NCI-H2081 (cell line): ENCODE measurements at places on chromosomes 12 and 14.

- no peak for DNase-seq
Observed at GRCh38 chr14:63517354-63517753, 25.8 kb downstream of the PPP2R5E start.

- no peak for DNase-seq
Observed at GRCh38 chr12:75820848-75821578, 210.6 kb downstream of the PHLDA1 start.

GRCh38 chr14:55291480-55292081, 20.4 kb downstream of the FBXO34 start:
- no peak for DNase-seq

GRCh38 chr12:114404926-114405518, 922 bp downstream of the TBX5 start:
- DNase-seq = no peak

DNA sequence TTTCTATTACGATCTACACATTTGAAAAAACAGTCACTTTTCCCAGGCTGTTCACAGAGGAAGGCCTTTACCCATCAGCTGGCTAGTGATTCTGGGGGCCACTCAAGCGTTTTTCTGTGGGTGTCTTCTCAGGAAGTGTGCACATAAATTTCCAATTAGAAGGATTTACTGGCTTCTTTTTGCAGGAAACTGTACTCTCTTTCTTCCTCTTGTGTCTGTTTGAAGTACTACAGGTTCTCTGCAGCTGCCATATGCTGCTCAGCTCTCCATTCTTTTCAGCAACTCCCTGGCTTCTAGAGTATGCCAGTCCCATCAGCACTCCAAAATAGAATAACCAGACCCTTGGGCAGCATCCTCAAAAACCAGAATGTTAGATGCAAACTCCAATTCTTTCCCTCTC, 110.4 kb upstream of the NAV3 start:
- no peak for DNase-seq

GRCh38 chr12:121514184-121514742, 66.6 kb downstream of the KDM2B start:
- no peak for DNase-seq

DNA sequence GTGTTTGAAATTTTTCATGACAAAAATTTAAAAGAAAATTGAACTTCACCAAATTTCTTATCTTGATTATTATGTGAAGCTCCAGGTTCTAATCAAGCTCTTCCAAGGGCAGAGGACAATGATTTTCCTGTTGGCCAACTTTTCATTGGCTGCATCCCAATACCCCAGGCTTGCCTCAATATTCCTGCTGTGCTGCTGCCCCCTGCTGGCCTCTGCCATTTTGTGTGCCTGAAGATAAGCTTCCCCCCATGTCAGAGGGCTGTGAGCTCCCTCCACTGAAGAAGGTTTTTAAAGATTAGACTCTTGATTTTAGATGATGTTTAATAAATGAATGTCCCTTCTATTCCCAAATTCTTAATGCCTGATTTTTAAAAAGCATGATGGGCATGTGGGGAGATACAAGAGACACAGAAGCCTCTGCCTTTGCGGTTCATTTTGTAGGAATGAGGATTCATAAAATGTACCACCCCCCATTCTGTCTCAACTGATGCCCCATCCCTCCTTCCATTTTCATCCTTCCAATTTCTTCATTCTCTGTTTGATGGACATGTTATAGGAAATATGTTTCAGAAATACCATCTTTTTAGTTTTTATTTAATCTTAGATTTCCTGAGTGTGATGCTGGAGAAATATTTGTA, 76.7 kb upstream of the RGS6 start:
- DNase-seq = peak; percentile 66

DNA sequence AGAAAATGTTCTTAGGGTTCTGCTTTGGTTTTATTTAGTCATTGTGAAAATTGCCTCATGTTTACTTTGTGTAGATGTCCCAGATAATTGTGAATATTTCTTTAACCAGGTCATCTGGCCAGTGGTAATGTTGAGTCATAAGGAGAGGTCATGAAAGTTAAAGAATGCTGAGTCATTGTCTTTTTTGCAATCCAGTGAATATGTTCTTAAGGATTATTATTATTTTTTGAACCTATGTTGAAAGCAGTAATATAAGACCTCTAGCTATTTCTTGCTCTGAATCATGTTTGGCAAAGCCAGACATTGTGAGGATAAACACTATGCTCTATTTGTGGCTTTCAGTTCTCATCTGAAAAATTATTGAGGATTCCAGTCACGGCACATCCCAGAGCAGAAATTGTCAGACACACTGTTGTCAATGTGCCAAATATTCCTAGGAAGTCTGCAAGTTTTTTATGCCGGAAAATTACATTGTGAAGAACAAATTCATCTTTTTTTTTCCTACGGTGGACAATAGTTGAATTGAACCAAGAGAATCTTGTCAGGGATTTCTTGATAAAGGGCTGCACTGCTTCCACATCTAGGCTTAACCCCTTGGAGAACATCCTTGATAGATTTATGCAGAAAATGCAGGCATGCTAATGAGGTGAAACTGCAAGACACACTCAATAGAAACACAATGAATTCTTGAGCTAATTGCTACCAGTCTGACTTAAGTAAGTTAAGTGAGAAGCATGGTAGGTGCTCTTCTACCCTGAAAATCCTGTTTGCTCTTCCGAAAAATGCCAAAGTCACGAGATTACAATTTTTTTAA, 369.6 kb downstream of the ATP23 start:
- DNase-seq = no peak

GRCh38 chr12:46259071-46259470, 9.8 kb downstream of the SLC38A1 start:
- DNase-seq = no peak

GRCh38 chr14:87745507-87746118, 247.4 kb downstream of the GALC start:
- DNase-seq = peak; percentile 5

- peak; percentile 95 for DNase-seq
Observed at GRCh38 chr14:37594971-37595808, at the start of the genes FOXA1 and TTC6. Gene FOXA1 (minus strand): TSS chr14:37595249. CDS start chr14:37594972, 277 bp downstream. Gene TTC6 (plus strand): TSS chr14:37595629. CDS start chr14:37622065, 26,436 bp downstream.

- no peak for DNase-seq
Observed at GRCh38 chr14:91509083-91509877, 830 bp downstream of the PPP4R3A start.

DNA sequence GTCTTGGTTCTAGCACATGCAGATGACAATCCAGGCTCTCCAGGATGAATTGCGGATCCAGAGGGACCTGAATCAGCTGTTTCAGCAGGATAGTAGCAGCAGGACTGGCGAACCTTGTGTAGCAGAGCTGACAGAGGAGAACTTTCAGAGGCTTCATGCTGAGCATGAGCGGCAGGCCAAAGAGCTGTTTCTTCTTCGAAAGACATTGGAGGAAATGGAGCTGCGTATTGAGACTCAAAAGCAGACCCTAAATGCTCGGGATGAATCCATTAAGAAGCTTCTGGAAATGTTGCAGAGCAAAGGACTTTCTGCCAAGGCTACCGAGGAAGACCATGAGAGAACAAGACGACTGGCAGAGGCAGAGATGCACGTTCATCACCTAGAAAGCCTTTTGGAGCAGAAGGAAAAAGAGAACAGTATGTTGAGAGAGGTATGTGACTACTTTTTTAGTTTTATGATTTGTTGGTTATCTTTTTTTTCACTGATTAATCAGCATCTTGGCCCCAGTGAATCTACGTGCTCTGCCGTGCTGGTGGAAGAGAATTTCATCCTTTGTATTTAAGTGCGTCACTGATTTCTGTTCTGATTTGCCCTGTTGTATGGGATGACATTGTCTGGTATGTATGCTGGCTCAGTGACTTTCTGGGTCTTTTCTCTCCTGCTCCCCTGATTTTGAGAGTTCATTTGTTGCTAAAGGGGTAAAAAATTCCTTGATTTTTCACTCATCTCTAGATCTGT, 92.3 kb downstream of the ERC1 start:
- DNase-seq = no peak

- DNase-seq = peak; percentile 67
Observed at GRCh38 chr12:53757101-53757770, 5.5 kb upstream of the CISTR start.

DNA sequence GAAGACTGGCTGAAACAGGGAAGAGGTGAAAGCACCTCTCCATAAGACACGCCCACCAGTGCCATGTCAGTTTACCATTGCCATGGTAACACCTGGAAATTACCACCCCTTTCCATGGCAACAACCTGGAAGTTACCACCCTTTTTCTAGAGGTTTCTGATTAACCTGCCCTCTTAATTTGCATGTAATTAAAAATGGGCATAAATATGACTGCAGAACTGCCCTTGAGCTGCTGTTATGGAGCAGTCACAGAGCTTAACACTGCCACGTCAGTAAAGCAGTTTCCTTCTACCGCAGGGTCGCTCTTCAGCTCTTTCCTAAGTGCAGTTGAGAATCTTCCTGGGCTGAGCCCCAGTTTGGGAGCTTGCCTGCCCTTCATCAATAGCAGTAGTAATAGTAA, 55.2 kb downstream of the RASSF3 start:
- DNase-seq = no peak

GRCh38 chr14:79551523-79551922, 659.8 kb downstream of the DIO2 start:
- no peak for DNase-seq

- DNase-seq = no peak
Observed at GRCh38 chr12:5094986-5095385, 51.3 kb downstream of the KCNA5 start.

- no peak for DNase-seq
Observed at GRCh38 chr12:114834621-114835020, 150.6 kb upstream of the TBX3 start.

DNA sequence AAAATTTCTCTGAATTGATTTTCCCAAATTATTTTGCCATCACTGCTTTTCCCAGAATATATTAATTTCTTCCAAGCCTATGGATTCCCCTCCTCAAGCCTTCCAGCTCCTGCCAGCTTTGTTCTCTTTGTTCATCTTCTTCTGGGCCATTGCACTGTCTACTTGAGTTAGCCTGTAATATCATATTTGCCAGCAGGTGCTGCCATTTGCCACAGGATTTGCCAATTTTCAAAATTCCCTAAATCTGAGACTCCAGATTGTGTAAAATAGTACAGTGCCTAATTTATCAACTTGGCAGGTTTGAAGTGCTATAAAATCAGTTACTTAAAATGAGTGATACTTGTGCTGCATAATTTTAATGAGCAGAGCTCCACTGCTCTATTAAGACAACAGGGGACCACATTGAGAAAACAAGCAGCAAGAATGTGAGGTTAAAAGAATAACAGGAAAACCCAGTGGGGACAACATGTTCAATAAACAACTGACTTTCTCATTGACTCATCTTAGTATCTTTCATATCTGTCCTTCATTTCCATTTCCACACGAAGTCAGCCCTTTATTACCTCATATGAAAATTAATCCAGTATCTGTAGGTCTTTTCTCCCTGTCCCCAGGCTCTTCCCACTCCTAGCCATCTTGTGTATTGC, 84.6 kb upstream of the CCDC196 start:
- DNase-seq = peak; percentile 37

DNA sequence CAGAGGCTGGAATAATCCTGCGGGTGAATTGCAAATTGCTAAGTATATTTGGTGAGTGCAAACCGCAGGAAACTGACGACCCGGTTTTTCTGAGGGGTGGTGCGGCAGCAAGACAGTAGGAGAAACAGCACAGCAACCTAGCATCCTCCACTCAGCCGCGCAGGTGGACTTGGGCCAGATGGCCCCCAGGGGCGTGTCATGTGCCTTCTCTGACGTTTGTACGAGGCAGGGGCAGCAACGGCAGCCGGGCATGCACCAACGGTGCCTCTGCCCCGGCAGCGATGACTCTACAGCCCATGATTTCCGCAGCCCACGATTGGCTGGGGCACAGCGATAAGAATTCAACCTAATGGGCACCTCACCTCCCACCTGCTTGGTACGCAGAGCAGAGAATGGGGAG, 11.1 kb upstream of the CLEC2A start:
- no peak for DNase-seq

- DNase-seq = no peak
Observed at GRCh38 chr12:48413388-48413787, 59.0 kb upstream of the ANP32D start.

DNA sequence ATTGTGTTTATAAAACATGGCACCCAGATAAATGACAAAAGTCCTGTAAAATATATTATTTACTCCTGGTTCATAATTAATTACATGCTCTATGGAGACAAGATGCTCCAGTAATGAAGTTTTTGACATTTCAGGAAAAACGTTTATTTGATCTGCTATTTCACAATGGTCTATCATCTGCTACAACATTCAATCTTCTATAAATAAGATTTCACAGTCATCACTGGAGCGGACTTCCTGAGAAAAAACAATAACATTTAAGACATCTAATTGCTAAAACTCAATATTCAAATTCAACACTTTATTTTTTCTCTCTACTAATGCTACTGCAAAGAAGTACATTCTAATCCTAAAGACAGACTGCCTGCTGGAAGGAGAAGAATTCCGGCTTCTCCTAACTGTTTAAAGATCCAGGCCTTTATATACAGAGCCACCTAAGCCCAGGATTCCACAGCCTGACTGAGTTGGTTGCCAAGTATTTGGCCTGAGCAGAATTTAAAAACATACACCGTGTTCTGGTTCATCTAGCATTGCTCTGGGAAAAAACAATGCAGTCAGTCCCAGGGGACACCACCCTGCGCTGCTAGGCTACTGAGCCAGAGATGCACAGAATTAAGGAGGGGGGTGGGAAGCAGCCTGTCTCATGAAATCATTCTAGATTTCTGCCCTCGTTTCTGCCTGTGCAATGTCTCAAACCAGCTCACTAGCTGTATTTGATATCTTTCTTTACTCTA, 58.0 kb downstream of the TMTC1 start:
- peak; percentile 1 for DNase-seq

DNA sequence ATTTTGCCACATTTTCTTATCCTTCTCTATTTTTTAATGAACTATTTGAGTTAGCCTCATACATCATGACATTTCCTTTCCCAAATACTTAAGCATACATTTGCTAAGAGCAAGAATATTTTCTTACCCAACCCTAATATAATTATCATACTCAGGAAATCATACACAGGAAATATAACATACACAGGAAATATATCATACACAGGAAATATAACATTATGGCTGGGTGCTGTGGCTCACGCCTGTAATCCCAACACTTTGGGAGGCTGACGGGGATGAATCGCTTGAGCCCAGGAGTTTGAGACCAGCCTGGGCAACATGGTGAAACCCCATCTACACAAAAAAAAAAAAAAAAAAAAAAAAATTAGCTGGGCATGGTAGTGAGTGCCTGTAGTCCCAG, 4.9 kb downstream of the NCKAP1L start:
- no peak for DNase-seq

GRCh38 chr12:109727039-109727723, 13.6 kb downstream of the FAM222A start:
- no peak for DNase-seq
